ENCODE measurements at places on chromosomes 4 and X. TPM values are rescaled to one million over a fixed set of nuclear protein-coding genes. Genes with fewer than 3 reads are reported as not detected.

DNA sequence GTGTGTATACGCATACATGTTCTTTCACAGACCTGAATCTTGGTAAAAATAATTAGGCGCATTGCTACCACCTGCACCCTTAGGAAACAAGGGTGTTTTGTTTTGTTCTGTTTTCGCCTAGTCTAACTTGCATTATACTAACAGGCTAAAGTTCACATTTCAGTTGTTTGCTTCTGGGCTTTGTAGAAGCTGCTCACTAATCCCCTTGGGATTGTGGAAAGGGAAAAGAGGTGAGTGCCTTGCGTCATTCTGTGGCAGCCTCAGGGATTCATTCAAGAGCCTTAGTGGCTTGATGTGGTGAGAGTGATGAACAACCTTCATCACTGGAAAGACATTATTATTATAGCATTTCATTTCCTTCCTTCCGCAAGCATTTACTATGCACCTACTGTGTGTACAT lies 331.1 kb downstream of the ADGRL3 start:
- no peak for DNase-seq

- DNase-seq: peak; percentile 90
Observed at GRCh38 chr4:182806259-182807252, 110.6 kb downstream of the DCTD start.

Gene CT45A10
- not detected for total RNA-seq

GRCh38 chr4:31190671-31191070 lies 470.5 kb downstream of the PCDH7 start:
- DNase-seq: no peak

DNA sequence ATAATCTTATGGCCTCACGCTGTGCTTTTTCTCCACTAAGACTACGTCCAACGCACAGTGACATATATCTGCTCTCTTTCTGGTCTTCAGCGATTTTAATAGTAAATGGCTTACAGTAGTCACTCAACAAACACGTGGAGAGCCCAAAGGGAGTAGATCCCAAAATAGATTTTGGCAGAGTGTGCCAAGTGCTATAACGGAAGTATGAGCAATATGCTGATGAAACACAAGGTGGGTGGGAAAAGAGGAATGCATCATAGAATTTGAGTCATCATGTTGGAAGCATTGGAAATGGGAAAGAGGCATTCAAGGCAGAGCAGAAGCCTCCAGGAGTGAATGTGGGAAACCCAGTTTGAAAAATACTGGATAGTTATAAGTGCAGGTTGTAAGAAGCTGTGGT lies 129.1 kb upstream of the LDB2 start:
- no peak for DNase-seq

- DNase-seq: no peak
Observed at GRCh38 chr4:145480257-145480656, 1.4 kb upstream of the SMAD1 start.

Data from activated CD4-positive, alpha-beta T cell treated with anti-CD3 and anti-CD28 coated beads, Interleukin-2, amount 10 ng/mL, durations not matched to agents 24 days and 14 days (primary cell).